ENCODE measurements at places on chromosomes 12 and 14.

- DNase-seq, result no peak
Observed at GRCh38 chr12:65565601-65566560, 258.4 kb upstream of the HMGA2 start.

DNA sequence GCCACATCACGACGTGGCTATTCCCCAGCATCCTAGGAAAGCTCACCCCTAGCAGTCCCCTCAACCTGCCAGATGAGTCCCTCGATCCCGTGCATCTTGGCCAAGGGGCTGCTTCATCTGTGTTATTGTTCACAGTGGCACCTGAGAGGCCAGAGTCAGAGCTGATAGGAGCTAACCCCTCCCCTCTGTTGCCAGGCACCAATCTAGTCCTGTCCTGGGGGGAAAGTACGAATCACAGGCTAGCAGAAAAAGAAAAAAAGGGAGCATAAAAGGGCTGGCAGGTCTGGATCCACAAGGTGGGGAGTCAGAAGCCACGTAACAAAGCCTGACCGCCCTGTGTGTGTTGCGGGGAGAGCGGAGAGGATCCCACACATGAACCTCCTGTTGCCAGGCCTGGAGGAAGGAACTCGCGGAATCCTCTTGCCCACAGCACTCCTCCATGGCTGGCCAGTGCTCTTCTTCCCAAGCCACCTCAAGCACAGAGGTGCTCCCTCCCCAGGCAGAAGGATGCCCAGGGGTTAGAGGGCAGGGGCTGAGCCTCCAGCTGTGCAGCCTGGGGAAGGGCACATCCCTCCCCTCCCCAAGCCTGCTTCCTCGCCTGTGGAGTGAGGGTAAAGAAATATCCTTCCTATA lies 91.8 kb downstream of the ITPK1 start:
- no peak for DNase-seq

DNA sequence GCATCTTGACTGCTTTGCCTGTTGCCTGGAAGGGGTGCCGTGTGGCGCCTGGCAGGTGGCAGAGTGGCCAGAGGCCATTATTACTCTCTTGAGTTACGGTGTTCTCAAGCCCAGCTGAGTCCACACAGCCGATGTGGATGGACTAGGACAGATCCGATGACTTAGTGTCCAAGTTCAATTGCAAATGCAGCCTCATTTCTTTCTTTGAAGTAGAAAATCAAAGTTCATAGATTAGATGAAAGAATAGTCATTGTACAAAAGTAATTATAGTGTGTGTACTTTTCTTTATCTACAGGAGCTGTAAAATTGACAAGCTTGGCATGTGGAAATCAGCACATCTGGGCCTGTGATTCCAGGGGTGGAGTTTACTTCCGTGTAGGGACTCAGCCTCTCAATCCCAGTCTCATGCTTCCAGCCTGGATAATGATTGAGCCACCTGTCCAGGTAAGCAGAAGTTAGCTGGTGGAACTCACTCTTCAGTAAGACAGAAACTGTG lies 44.7 kb downstream of the ANKRD9 start:
- DNase-seq, result no peak

GRCh38 chr12:71551529-71551928 lies 111.9 kb downstream of the LGR5 start:
- no peak for DNase-seq

- DNase-seq, result no peak
Observed at GRCh38 chr12:125262851-125263250, 197.6 kb downstream of the AACS start.

DNA sequence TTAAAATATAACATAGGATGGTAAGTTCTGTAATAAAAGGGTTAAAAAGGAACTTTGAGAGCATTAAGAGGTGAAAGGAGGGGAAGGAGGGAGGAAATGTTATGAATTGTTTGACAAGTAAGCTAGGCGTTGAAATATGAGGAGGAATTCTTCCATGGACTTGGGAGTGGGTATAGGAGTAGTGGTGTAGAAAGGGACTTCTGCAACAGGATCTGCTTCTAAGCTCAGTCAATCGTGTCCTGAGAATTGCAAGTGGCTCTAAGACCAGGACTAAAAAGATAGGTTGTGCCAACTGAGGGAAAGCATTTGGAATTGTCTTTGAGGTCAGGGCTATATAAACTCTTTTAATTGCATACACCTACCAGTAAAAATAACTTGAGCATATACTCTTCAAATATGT lies 74.1 kb upstream of the SLC38A2 start:
- no peak for DNase-seq

DNA sequence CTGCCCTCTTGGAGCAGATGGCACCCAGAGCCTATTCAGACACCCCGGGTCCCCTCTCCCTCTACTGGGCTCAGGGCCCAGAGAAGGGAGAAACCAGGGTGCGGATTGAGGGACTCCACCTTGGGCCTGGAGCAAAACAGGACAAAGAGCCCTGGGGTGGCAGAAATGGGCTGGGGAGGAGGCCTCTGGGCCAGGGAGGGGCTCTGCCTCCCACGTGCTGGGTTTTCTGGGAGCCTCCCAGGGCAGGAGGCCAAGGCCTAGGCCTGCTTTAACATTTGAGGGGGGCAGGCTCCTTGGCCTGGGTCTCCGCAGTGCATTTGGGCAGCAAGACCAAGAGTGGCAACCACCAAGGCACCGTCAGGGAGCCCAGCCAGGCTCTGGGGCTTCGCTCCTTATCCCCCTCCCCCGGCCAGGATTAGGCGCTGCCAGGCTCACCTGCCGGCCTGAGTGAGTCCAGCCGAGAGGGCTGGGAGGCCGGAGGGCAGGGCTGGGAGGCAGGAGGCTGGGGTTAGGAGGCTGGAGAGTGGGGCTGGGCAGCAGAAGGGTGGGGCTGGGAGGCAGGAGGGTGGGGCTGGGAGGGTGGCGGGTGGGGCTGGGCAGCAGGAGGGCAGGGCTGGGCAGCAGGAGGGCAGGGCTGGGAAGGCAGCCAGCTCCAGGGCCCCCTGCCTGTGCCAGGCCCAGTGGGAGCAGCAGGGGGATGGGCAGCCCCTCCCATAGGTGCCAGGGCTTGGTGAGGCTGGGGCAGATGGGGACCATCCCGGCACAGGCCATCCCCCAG lies 101.8 kb upstream of the EIF5 start:
- DNase-seq, result no peak

DNA sequence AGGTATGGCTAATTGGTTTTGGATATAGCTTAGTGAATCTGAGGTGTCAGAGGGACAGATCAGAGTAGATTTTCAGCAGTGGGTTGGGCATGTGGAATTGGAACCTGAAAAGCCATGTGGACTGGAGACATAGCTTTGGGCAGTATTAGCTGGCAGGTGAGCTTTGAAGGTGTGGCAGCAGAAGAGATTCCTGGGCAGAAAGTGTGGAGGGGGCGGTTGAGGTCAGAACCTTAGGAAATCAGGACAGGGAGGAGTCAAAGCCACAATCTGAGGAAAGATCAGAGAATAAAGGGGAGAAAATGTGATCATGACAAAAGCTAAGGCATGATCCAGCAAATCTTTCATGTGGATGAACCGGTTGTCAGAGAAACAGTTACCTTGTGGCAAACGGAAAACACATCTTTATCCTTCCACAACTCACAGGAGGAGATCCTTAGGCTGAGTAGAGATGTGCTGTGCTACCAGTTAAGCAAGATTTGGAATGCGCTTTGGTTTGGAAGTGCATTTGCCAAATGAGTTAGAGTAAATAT lies 56.4 kb downstream of the PTGER2 start:
- DNase-seq, result no peak

DNA sequence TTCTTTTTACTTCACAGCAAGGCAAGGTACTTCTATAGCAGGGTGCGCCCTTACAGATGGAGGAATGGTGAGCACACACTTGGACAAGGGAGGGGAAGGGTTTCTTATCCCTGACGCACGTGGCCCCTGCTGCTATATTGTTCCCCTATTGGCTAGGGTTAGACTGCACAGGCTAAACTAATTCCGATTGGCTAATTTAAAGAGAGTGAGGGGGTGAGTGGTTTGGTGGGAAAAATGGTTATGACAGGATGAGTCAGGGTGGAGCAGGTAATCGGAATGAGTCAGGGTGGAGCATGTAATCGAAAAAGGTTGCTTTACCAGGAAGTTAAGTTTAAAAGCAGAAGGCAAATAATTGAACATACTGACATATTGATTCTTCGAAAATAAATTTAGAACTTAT lies 23.7 kb upstream of the RAB21 start:
- no peak for DNase-seq

DNA sequence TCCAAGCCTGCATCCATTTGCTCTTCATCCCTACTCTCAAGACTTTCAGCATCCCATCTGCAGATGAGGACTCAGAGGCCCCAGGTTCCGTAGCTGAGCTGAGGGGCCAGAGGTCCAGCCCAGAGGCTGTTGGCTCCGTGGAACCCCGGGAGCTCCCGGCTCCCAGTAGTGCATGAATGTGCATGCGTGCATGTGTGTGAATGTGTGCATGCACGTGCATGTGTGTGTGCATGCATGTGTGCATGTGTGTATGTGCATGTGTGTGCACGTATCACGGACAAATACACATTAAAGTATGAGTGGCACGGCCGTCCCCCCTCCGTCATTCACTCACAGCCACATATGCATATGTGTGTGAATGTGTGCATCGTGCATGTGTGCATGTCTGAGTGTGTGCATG lies 149.9 kb downstream of the KIF26A start:
- no peak for DNase-seq

- no peak for DNase-seq
Observed at GRCh38 chr14:96062506-96062905, 23.3 kb downstream of the C14orf132 start.

DNA sequence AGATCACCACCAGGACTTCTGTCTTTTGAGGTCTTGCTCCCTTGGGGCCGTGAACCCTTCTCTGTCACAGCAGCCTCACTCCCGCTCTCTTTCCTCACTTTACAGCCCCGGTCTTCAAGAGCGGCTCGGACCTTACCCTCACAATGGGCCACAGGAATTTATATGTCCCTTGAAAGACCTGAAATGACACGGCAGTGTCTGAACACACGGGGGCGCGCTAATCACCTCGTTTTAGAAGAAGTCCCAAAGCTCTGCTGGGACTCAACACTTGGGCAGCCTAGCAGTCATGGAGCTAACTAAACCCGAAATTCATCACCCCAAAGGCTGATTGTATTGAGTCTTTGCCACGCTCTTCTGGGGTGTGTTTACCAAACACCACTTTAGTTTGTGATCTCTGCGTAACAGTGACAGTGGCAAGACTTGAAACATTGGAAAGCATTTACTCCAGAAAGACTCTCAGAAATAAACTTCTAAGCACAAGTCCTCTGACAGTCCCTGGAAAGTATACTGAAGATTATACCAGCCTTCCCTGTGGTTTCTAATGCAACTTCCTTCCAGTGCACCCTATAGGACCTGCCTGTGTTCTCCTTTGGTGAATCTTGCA lies 29.0 kb downstream of the SERPINA11 start:
- peak; percentile 64 for DNase-seq

DNA sequence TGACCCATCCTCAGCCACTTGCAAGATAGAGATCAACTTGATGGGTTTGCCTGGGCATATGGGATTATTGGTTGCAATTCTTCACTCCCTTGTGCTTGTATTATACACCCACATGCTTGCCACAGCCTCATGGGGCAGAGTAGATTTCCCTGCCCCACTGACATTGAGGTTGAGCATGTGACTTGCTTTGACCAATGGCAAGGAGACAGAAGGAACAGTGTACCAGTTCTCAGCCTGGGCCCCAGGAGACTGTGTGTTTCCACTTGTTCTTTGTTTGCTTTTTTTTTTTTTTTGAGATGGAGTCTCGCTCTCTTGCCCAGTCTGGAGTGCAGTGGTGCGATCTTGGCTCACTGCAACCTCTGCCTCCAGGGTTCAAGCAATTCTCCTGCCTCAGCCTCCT lies 31.8 kb downstream of the CALM1 start:
- no peak for DNase-seq

- no peak for DNase-seq
Observed at GRCh38 chr14:72308967-72309485, 376.8 kb downstream of the RGS6 start.

- no peak for DNase-seq
Observed at GRCh38 chr12:10641735-10642500, 28.5 kb upstream of the MAGOHB start.

DNA sequence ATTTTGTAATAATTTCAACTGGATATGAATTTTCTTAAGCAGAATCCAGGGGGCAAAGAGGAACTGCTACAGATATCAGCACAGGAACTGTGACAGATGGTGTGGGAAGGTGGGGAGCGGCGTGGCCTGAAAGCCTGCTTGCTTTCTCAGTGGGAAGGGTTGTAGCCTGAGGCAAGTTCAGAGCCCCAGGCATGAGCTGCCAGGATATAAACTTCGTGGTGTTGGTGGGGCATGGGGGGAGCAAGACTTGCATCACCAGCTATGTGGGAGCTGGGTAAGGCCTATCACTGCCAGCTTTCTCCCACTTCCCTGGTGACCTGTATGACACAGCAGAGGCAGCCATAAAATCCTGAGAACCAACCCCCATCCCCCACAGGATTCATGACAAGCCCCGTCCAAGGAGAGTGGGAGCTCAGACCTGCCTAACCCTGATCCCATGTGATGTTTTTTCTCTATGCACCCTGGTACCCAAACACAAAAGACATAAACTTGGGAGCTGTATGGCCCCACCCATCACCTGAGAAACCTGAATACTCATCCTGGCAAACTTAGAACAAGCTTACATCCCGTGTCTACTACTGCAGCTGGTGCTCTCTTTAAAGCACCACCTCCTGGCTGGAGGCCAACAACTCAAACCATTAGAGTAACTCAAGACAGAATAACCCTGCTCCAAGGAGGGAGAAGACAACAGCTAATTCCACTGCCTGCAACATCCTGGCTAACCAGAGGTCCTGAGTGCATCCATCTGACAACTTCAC lies 16.5 kb downstream of the CLEC1A start:
- no peak for DNase-seq

- DNase-seq, result no peak
Observed at GRCh38 chr14:70934502-70935134, 27.4 kb downstream of the PCNX1 start.

GRCh38 chr12:22034709-22035506 lies 11.1 kb upstream of the CMAS start:
- no peak for DNase-seq

DNA sequence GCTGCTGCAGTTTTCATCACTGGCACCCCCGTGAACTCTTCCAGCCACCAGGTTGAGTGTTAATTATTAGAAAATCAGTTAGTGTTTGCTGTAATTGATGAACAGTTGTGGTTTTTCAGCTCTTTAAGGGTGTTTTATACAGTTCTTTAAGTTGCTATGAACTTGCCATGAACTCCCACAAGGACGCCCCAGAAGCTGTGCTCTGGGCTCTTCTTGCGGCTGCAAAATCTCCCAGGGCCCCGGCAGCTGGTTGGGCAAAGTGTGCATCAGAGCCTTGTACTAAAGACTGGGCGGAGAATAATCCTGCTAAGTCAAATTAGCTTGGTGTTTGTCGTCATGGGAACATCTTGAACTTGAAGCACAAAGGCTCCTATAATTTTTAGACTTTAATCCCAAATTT lies 82.2 kb downstream of the EML1 start:
- no peak for DNase-seq

DNA sequence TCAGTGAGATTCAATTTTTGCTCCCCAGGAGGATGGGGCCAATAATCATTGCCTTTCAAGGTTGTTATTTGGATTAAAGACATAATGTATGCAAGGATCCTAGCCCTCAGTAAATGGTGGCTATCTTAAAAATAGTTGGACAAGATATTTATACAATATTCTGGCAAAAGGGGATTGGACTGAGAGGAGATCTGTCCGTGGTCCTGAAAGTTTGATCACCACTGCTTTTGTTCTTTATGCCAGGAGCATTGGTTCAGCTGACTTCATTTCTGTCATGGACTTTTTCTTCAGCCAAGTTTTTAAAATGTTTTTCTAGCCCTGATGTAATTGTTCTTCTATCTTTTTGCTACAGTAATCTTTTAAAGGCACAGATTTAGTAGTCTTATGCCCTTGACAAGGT lies 70.2 kb upstream of the TCL1A start:
- no peak for DNase-seq

Measured in heart left ventricle (tissue), 16 donors.